ENCODE measurements at places on chromosomes 7 and 10. TPM values are rescaled to one million over a fixed set of nuclear protein-coding genes. Genes with fewer than 3 reads are reported as not detected.

The IFIT1B gene
- not detected for total RNA-seq

The KIAA1217 gene
- 41.5 TPM for total RNA-seq

The ITPRID1 gene
- total RNA-seq: not detected

The C7orf33 gene
- not detected for total RNA-seq

The RELN gene
- total RNA-seq: 1.9 TPM

The JCAD gene
- 27.5 TPM for total RNA-seq

DNA sequence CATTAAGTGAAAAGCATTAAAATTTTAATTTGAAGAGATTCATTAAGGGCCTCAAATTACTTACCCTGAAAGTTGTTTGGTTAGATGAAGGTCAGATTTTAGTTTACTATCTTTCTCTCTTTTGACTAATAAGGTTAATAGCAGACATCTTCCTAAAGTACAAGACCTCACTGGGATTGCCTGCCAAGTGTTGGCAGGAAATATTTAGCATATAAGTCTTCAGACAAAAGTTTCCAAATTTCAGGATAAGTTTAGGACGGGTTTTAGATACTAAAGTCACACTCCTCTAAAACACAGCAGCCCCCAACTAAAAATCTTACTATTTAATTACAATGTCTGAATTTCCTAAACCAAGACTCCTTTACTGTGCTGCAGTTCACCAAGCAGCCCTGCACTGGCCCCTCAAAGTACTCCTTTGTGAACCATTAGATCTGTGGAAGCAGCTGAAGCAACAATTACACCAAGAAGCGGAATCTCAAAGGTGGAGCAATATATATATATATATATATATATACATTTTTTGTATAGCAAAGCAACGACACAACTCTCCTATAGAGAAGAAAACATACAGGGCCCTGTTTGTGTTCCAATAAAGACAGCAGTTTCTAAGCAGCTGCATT lies 91.2 kb upstream of the KCNIP2 start:
- DNase-seq: no peak

DNA sequence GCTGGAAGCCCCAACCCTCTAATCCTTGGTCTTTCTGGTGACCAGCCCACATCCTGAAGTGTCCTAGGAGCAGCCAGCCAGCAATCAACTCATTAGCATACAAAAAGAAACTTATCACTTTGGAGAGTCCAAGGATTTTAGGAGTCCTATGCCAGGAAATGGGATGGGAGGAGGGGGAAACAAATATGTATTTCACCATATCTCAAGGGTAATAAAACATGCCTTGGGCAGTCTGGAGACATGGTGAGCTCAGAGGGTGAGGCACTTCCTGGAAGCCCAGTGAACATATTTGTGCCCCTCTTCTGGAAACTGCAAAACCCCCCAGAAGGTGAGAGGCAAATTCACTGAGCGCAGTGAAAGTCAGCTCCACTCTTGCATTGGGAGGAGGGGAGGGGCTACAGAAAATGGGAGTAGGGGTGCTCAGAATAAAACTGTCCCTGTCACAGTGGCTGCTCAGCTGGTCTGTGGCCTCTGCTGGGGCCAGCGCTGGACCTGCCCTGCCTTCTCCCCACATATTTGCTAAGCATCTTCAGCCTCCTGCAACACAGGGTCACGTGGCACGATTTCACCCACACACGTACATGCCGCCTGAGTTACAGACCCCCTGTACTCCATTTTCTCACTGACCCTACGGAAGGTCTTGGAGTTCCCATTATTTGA lies 17.7 kb upstream of the ZMIZ1 start:
- DNase-seq: no peak

DNA sequence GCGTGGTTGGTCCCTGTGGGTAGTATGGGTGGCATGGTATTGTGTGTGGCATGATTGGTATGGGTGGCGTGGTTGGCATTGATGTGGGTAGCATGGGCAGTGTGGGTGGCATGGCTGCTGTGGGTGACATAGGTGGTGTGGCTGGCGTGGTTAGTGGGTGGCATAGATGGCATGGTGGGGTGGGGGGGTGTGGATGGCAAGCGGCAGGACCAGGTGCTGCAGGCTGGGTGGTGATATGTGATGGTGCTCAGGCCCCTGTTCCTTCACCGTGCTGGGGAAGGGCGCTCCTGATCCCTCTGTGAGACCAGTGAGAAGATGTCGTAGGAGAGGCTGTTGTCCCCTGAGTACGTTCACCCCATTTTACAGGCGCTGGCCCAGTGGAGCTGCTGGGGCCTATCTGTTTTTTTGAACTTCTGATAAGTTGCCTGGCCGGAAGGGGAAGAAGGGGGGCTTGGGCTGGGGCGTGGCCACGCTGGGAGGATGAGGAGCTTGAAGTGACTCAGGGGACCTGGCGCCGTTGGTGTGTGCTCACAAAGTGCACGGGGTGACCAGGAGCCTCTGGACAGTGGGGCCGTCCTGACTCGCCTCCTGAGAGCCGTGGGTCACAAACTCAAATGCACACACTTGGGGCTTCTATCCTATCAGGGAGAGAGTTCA lies 17.5 kb downstream of the INPP5A start:
- DNase-seq: peak; percentile 61

DNA sequence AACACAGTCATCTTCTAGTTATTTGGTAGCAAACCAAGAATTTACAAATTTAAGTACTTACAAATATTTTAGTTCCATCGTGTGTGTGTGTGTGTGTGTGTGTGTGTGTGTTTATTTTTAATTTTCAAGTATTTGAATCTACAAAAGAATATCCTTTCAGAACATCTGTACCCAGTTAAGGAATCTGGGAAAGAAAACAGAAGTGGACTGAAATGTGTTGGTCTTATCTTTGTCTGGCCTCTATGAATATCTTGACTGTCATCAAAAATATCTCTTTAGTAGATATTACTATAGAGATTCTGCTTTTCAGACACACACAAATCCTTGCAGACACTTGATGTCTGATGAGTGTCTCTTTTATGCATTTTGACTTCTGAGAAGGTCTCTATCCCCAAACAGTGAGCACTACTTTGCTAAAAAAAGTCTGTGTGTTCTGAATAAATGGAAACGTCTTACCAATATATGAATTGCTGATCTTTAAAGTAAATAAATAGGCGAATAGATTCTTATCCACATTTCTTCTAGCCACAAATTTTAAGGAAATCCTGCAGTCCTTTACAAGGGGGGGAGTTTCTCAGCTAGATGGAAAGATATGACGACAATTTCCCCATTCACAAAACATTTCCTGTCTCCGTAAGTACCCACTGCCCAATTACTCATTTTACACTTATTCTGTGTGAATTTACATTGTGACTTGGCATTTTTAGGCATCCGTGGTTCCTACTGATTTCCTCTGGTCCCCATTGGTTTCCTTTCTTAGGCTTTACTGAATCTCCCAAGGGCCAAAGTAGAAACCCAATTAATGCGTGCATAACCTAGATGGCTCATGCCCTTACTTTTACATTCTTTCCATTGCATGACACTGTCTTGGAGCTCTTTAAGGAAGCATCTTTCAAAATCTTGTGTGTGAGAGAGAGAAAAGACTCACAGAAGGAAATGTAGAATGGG lies 36.0 kb downstream of the NRCAM start:
- DNase-seq: no peak

- no peak for DNase-seq
These were observed 80.3 kb upstream of the UCN3 start for GRCh38 chr10:5284311-5285057.

DNA sequence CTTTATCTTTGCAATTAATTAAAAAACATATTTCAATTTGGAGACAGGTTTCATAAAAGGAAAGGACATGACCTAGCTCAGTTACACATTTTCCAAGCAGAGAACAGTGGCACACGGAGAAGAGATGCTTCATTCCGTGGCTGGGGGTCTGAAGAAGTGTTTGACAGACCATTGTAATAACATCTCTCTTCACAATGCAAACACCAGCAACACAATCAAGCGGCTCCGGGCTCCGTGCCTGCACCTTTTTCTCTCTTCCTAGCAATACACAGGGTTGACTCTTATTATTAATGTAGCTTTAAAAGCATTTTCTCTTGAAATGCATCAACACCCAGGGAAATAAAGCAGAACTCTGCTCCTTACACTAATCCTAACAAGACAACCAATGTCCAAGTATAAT lies 261.0 kb upstream of the AOAH start:
- no peak for DNase-seq

GRCh38 chr7:953547-954327 lies 743 bp downstream of the ADAP1 start:
- DNase-seq: peak; percentile 55

- DNase-seq: no peak
These were observed 36.0 kb upstream of the DGKI start for GRCh38 chr7:137882806-137883205.

DNA sequence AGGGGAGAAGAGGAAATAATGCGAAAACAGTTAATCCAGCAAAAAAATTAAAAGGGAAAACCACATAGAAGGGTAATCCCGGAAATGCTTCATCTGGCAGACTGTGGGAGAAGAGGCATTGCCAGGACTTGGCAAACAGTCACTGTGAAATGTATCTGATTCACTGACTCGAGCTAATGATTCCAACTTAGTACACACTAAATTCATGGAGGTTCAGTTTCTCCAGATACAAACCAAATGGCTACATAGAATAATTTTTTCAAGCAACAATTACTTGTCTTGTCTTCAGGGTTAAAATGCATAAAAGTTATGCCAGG lies 36.4 kb downstream of the GDI2 start:
- no peak for DNase-seq

DNA sequence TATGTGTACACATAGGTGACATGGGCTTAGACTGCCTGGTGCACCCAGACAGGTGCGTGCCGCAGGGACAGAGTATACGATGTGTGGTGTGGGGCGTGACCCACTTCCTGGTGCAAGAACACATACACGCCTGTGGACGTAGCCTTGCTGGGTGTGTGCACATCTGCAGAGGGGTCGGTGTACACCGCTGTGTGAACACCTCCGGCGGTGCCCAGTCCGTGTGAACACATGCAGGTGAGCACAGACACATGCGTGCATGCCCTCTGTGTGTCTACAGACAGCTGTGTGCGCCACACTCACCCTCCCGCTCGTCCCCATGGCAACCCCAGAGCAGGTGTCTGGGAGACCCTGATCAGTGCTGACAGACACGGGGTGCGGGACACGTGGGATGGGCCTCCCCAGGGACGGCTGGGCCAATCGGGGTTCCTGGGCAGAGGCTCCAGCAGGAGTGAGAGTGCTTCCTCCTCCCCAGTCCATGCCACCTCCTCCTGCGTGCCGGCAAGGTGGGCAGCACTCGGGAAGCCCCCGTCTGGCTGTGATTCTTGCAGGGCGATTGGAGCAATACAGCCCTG lies 23.4 kb downstream of the ELFN1 start:
- DNase-seq: no peak

DNA sequence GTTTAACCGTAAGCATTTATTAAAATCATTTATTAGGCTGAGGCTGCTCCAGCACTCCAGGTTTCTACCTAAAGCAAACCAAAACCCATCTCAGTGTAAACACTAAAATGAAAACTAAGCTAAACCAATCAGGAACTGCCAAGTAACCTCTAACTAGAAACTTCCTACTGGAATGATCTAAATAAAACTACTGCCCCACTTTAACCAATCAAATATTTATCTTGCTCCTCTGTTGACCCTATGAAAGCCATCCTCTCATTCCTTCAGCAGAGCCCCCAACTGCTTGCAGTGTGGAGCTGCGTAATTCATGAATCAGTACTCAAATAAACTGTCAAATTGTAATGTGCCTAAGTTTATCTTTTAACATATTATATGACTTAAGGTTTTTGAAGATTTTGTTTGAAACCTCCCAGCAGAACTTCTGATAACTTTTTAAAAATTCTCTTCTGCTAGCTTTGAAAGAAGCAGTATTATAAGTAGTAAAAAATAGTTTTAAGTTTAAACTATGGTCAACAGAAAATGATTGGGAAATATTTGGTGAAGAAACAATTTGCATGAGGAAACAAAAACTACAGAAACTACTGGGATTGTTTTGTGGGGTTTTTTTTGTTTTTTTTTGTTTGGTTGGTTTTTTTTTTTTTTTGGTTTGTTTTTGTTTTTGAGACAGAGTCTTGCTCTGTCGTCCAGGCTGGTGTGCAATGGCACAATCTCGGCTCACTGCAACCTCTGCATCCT lies 47.4 kb downstream of the GPR37 start:
- no peak for DNase-seq

- DNase-seq: no peak
These were observed 145.1 kb downstream of the PLXDC2 start for GRCh38 chr10:19961076-19962053.

DNA sequence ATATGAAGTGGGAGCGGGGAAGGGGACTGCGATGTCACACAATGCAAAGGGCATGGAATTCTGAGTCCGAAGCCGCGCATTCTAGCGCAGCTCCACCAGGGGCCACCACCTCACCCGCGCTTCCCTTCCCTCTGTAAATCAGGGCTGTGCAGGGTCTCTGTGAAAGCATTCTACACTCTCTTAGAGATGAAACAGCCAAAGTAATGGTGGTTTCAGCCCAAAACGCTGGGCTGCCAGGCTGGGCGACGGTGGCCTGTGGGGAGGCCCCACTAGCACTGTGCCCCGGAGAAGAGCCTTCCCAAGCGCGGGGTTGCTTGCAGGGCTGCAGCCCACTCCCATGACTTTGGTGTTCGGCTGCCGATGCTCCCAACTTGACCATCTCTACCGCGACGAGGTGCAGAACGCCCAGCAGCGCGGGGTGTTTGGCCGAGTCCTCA lies 11.4 kb downstream of the ATG9B start:
- DNase-seq: no peak

DNA sequence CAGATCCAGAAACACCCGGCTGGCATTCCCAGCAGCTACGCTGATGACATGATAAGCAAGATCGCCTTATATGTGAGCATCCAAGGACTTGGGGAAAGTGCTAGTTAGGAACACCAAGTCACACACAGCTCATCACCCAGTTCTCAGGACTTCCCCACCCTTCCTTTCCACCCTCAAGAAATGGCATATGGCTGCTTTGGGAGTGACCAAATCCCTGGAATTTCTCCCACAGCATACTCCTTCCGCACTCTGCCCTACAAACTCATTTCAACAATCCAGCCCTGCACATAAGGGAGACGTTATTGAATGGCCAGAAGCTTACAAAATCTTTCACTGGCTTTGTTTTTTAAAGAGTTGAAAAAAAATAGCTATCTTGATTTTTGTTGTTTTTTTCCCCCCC lies 4.2 kb downstream of the ITIH5 start:
- no peak for DNase-seq

GRCh38 chr7:158127241-158127640 lies 460.4 kb downstream of the PTPRN2 start:
- no peak for DNase-seq

DNA sequence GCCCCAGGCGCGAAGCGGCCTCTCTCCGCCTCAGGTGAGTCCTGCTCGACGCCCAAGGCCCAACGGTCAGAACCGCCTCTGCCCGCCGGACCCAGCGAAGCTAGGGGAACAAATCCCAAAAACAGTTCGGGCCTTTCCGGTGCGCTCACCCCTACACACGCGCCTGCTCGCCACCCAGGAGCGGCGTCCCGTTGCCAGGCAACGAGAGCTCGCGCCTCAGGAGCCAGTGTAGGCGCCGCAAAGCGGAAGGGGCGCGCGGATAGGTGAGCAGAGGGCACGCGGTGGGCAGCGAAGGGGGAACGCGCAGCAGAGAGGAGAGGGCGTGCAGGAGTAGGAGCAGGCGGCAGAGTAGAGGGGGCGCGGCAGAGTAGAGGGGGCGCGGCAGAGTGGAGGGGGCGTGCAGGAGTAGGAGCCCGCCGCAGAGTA lies at the start of the genes DYDC1 and DYDC2:
DYDC1 (minus strand) TSS at position 193 of the 426 bp plus-strand sequence. CDS start 4,154 bp downstream, outside the sequence.
DYDC2 (plus strand) TSS at position 219 of the 426 bp plus-strand sequence. CDS start 5,663 bp downstream, outside the sequence.
- peak; percentile 35 for DNase-seq

GRCh38 chr7:140294454-140294853 lies 103.9 kb downstream of the SLC37A3 start:
- DNase-seq: no peak

GRCh38 chr7:99563650-99564049 lies 5.2 kb downstream of the ZNF655 start:
- DNase-seq: no peak

- DNase-seq: no peak
These were observed 474.1 kb upstream of the ZMIZ1 start for GRCh38 chr10:78594559-78595268.

Data from heart right ventricle (tissue), 16 donors.